Hematopoietic multipotent progenitor cell treated with erythropoietin and hydrocortisone succinate and interleukin-3 and kit ligand, for 15 days (in vitro differentiated cells): ENCODE measurements at places on chromosomes 13 and 19.
A peak's percentile ranks its signal among the peaks of the same experiment; 100 is the strongest.

DNA sequence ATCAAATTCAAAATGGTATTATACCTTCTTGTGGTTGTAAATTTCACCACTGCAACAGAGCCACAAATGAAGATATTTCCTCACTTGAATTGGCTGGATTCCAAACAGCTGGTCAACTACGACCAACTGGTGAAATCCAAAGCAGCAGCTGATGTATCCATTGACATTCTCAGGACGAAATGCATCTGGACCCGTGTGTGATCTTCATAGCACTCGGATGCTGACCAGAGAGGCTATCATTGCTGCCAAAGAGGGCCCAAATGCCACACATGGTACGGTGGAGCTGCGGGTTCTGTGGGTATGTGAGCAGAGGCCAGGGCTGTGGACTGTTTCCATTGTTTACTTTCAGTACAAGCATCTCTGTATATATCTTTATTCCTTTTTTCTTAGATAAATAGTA is 25.6 kb upstream of the PCCA start:
- no peak for DNase-seq

- no peak for DNase-seq
These were observed 76.3 kb upstream of the GPR183 start for GRCh38 chr13:99383511-99383921.

DNA sequence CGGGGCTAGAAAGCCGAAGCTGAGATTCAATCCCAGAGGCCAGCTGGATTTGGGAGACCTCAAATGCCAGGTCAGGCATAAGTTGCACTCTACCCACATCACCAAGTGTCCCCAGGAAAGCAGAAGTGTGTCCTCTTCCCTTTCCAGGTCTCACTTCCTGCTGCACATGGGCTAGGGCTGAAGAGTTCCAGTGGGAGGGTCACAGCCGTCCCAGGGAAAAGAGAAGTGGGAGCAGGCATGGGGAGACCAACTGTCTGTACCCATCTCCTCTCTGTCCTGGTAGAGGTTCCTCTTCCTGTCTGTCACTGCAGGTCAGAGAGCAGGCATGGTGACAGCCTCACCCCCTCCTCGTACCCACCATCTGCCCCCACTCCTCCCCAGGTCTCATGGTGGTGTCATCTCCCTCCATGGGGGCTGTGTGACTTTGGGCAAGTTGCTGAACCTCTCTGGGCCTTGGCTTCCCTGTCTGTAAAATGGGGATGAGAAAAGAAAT is 14.8 kb downstream of the AXL start:
- no peak for DNase-seq

DNA sequence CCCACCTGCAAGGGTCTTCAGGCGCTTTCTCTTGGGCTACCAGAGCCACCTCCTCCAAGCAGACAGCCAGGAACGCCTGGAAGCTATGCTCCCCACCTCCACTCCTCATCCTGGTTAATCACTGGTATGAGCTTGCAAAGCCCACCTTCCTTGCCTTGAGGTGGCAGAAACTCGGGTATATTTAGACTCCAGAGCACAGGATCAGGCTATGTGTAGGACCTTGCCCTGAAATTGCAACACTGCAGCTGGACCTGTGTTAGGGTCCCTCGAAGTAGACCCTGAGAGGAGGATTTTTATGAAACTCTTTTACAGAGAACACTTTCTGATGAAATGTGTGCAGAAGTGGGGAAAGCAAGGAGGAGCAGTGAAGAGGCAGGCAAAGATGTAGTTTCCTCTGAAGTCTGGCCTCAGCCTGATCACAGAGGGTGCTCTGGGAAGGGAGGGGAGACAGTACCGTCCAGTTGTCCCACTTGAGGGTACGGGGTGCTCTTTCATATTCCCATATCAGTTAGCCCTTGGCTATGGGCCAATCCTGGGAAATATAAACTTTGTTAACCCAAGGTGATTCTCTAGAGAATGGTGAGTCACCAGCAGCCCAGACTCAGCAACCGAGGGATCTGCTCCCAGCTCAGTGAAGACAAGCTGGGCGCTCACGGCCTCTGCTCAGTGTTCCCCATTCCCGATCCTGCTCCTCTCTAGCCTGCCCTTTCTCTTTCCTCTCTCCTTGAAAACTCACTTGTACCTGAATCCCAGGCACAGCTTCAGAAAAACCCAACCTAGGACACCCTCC is 157.9 kb downstream of the UQCRFS1 start:
- DNase-seq = no peak

GRCh38 chr19:20271215-20271926 is 104.4 kb downstream of the ZNF486 start:
- no peak for DNase-seq

DNA sequence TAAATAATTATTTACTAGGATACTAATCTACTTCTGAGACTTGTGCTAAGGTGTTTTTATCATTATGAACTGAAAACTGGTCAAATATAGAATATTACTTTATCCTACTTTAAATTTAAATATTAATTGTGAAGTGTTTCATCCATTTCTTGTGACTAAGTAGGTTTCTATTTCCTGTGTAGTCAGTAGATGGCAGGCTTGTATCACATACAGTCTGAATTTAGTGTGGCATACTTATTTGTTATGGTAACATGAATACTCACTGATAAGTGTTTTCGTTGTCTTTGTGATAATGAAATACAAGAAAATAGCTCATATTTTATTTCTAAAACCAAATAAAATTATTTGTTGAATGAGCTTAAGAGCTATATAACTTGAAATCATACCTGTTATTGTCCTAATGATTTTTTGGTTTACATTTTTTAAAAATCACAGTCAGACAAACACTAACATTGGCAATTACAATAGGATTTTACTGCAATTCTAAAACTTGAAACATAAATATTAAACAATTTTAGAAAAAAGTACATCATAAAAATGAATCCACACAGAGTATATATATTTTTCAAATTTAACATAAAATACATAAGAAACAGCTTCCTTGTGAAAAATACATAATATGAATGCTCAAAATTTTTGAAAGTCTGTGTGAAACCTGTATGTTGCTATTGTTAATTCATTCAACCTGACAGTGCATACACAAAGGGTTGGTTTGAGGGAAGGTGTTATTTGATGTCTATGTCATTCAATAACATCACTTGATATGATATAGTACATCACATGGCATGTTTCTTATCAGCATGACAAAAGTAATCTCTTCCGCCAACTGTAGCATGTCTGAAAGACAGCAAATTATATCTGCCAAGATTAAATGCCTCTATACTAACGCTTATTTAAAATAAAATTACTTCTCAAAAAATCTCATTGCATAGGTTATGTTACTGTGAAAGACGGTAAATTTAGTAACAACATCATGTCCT is 904.8 kb upstream of the PCDH20 start:
- no peak for DNase-seq

DNA sequence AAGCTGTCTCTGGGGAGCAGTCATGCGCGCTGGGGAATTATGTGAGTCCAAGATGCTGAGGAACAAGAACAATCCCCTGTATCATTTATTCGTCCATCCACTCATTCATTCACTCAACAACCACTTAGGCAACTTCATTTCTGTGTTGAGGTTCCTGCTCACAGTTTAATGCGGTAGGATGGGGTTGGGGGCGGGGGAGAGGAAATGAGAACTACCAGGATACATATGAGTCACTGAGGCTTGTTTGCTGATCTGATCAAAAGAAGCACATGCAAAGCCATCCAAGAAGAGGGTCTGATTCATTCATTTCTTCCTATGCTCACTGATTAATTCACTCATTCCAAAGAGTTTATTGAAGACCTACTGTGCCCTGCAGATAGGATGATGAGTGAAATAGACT is 20.9 kb downstream of the ZNF536 start:
- DNase-seq = no peak

- no peak for DNase-seq
These were observed 62.0 kb upstream of the PDCD5 start for GRCh38 chr19:32519023-32519422.

DNA sequence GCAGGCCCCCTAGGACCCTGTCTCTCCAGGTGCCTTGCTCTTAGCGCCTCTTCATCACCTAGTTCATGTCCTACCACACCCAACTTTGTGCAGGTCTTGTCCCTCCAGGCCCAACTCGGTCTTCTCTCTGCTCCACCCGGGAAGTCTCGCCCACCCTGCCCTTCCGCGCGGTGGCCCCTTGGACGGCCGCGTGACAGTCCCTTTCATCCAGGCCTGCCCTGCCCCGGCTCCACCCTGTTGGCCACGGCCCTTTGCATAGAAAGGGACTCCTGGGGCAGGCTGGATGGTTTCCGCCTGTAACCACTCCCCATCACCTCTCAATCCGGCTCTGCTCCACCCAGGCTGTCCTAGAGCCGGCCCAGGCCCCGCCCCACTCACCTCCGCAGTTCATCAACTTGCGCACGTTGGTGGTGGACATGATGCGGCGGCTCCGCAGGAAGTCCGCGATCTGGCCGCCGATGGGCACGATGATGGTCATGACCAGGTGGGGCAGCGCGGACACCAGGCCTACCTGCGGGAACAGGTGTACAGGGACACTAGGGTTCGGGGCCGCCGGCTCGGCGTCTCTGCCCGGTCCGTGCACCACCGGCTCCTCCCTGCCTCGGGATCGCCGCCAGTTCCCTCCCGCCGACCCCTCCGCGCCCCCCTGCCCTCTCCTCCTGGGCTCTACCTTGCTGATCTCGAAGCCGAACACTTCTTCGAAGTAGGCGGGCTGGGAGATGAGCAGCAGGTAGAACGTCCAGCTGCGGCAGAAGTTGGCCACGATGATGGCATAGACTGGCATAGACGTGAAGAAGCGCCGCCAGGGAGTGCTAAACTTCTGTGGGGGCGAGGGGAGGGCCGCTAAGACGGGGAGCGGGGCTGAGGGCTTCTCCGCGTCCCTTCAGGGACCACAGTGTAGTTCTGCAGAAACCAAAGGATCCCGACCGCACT is 7.2 kb downstream of the GFY start:
- no peak for DNase-seq

GRCh38 chr19:49677231-49677900 is at the start of gene PRMT1:
TSS of gene PRMT1 (plus strand) at chr19:49677271. CDS start at chr19:49677281, 10 bp downstream.
- no peak for DNase-seq

DNA sequence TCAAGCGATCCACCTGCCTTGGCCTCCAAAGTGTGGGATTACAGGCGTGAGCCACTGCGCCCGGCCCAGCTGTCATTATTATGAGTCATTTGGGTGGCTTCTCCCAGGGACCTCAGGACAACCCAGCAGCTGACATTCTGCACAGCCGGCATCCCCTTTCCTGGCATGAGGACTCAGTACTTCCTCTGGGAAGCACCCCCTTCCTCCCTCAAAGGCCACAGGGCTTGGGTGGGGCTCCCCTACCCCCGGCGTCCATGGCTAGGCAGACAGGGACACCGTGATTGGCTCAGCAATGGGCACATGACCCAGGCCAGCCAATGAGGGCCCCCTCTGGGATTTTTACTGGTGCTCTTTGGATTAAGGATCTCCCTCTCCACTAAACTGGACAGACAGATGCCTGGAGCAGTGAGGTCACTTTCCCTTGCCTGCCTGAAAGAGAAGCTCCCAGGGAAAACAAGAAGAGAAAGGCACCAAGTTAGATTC is 6.0 kb downstream of the KANK2 start:
- peak; percentile 35 for DNase-seq

DNA sequence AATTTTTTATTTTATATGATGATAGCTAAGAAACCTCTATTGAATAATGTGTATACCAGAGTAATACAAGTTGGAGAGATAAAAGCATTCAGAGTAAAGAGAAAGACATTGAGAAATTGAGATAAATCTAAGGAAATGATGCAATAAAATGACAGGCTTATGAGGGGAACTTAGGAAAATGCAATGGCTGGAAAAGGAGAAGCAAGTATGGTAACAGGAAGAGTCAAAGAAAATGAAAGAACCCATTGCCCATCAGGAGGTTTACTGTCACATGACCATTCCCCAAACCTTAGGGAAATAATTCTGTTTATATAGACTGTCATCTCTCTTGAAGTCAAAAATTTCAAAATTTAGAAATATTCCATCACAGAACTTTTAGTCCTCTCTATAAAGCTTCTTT is 808.0 kb upstream of the PRR20A start:
- no peak for DNase-seq

DNA sequence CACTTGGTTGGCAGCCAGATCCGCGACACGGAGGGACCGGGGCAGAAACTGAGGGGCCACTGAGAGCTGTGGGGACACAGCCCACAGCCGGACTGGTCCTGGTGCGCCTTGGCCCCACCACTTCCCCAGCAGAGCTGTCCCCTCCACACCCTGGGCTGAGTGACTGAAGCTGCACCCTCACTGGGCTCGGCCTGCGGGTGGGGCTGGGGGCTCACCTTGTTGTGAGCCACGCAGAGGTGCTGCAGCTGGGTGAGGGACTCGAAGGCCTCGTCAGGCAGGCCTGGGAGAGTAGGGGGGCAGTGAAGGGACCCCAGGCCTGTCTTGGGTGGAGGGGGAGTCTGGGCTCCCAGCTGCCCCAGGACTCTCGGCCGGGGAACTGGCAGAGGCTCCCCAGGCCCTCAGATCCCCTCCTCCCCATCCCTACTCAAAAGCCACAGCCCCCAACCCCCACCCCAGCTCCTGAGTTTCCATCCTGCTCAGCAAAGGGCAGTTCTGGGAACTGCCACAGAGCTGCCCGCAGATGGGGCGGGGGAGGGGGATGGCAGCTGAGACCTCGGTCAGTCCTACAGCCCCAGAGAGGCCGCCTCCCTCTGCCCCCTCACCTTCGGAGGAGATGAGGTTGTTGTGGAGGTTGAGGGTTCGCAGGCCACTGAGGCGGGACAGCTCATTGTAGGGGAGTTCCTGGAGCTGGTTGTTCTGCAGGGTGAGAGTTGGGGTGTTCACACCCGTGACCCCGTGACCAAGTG is 2.3 kb downstream of the PODNL1 start:
- DNase-seq = no peak

DNA sequence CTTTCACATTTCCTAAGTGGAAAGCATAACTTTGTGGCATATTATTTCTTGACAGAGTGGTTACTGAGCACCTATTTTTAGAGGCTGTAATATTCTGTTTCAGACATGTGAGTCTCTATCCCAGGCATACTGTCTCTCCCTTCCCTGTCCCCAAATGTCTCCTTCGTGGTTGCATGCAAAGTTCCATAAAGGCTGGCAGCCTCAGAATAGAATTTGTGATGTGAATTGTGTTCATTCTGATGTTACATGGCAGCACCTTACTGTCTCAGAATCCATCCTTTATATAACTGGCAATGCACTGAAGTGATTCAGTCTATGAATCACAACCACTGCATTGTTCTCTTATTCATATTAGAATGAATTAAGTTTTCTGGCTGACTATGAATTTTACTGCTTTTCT is 89.0 kb upstream of the SLC7A1 start:
- no peak for DNase-seq

DNA sequence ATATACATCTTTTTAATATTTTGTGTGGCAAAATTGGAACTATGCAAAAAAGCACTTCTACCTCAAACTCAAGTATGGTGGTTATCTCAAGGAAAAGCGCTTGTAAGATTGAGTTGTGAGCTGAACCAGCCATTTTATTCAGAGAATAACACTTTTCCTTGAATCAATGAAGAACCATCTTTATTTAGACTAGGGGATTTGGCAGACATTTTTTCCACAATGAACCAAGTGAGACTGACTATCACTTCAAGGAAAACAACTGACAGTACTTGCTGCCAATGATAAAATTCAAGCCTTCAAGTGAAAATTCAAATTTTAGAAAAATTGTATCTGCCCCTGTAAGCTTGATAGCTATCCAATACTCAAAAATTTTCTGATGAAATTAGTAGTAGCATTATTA is 23.2 kb upstream of the SERTM1 start:
- DNase-seq = no peak
